ENCODE measurements at places on chromosomes 6 and 20.

DNA sequence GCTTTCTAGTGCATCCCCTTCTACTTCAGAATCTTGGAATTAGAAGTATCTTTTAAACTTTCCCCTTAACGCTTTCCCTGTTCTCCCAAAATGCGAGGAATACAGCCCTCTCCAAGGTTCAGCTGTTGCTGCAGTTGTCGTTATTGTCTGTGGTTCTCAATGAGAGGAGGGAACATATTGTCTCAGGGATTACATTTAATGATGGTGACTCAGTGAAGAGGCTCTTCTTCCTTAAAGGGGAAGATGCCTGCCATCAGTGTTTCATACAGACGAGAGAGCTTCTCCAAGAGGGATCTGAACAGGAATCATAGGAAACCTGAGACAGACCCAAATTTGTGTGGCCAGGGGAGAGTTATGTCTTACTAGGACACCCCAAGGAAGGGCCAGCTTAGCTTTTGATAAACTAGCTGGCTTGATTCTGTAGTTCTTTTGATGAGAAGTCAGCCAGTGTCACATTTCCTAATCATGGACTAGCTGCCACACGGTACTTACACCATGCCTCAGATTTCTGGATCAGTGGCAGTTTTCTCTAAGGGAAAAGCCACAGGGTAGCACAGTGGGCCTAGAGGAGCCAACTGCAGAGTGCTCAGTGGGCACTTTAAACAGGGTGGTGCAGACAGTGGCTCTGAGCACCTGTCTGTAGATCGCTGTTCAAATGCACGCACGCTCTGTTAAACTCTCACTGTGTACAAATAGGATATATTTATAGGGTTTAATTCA is 59.7 kb upstream of the TMEM181 start:
- DNase-seq, result no peak

GRCh38 chr6:16496991-16497801 is 258.8 kb downstream of the GMPR start:
- DNase-seq, result no peak

DNA sequence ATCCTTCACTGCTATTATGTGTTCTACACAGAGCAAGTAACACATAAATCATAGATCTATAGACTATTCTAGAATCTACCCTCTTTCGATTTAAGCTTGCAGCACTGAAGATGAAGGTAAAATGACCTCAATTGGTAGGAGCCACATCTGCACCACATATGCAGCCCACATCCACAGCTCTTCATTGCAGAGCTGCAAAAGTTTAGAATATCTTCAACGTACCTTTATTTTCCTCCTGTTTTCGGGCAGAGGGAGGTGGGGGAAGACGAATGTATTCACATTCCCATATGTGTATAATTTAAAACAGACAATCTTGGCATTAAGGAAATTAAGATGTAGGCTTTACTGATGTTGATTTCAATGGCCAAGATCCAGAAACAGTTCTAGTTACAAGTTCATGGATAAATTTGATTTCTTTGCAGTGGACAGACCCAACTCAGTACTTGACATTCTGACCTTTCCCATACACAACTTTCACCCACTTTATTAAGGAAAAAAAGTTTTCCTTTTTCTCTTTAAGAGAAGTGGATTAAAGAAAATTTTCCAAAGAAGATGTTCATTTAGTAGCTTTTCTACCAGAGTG is 14.0 kb downstream of the EPB41L2 start:
- DNase-seq, result no peak

- DNase-seq, result no peak
Measured at GRCh38 chr20:34891166-34892062, 15.0 kb downstream of the ACSS2 start.

GRCh38 chr6:108714101-108714765 is 134.0 kb upstream of the ARMC2 start:
- DNase-seq, result no peak

DNA sequence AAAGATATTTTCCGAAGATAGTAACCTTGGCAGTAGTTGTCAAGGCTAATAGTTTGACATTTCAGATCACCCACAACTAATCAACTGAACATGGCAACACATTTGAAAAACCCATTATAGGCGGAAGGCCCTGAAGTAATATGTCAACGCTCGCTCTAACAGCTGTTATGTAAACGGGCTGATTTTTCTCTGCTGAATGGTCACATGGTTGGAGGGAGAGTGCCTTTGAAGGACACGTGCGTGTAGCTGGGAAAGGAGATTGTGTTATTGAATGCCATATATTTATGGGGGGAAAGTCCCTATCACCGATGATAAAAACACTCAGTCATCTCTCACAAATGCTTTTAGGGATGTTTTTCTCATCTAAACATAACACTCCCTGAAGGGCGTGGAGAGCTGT is 160.0 kb upstream of the RALGAPA2 start:
- DNase-seq, result no peak

DNA sequence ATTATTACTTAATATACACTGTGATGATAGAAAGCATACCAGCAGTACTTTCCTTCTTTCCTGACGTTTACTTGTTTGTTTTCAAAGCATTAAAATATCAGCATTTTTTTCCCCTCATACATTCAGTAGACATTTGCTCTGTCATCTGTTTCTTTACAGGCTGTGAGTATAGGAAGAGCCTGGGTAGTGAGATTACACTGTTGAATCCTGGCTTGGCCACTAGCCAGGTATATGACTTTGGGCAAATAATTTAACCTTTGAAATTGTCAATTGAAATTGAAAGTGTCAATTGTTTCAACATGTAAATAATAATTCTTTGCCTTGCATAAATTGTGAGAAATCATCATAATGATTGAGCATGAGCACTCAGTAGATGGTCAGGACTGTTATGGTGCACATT is 336.2 kb downstream of the CDKAL1 start:
- DNase-seq, result no peak

GRCh38 chr6:97812940-97813339 is 529.9 kb upstream of the MMS22L start:
- no peak for DNase-seq

- DNase-seq, result no peak
Measured at GRCh38 chr6:65280060-65280459, 427.0 kb downstream of the EYS start.

- DNase-seq, result no peak
Measured at GRCh38 chr6:169930799-169931198, 179.4 kb downstream of the ERMARD start.

- DNase-seq, result no peak
Measured at GRCh38 chr6:16754876-16755275, 6.4 kb downstream of the ATXN1 start.

DNA sequence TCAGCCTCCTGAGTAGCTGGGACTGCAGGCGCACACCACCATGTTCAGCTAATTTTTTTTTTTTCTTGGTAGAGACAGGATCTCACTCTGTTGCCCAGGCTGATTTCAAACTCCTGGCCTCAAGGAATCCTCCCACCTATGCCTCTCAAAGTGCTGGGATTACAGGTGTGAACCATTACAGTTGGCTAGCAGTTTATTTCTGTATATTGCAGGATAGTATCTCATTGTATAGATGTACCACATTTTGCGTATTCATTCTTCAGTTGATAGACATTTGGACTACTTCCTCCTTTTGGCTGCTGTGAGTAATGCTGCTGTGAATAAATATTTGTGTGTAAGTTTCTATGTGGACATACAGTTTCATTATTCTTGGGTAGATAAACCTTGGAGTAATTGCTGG is 32.9 kb downstream of the ASXL1 start:
- DNase-seq, result no peak

- DNase-seq, result no peak
Measured at GRCh38 chr6:122392564-122393350, 6.7 kb upstream of the HSF2 start.

- DNase-seq, result no peak
Measured at GRCh38 chr6:136863752-136864151, 41.4 kb downstream of the PEX7 start.

DNA sequence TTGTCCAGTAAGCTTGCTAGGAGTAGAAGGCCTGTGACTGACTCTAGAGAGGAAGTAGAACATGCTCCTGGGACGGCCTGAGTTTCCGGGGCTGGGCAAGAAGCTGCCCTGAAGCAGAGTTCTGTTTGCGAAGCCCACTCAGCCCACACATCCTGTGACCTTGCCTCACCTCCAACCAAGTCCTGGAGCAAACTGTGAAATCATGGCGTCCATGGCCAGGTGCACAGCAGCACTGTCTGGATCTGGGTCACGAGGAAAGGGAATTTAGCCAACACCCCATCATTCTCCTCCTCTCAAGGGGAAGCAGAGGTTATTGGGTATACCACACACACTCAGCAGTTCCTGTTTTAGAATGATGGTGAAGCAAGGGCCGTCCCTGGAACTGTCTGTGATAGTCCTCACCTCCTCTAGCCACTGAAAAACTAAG is 87.5 kb downstream of the CRYBG1 start:
- DNase-seq, result no peak

- DNase-seq, result no peak
Measured at GRCh38 chr6:34515473-34516387, 40.4 kb downstream of the SPDEF start.

- no peak for DNase-seq
Measured at GRCh38 chr6:148769304-148769968, 22.6 kb downstream of the UST start.

Measured in stimulated activated naive CD4-positive, alpha-beta T cell treated with Interleukin-2 at 50 U/mL for 16 hours (primary cell).